ENCODE measurements at places on chromosomes 6 and 20.

GRCh38 chr20:10521836-10522235 is 86.7 kb downstream of the SLX4IP start:
- no peak for DNase-seq

DNA sequence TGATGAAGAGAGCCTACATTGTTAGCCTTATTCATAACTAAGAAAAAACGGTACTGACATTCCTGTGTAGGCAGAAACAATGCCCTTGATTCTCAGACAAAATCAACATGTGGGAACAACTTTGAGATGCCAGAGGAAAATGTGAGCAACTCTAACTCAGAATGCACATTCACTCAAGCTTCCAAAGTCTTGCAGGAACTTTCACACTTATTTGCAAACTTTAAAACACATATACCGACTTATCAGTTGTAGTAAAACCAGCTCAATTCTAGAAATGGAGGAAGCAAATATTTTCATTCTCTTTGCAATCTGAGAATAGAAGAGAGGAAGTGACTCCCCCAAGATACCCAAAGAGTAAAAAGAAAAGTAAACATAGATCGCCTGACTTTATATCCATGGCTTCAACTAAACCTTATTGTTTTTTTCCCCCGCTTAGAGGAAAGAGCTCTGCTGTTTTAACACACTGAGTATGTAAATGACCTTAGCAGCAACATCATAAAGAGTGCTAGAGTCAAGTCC is 117.6 kb downstream of the EPB41L2 start:
- no peak for DNase-seq

GRCh38 chr6:136840276-136841001 is 18.0 kb downstream of the PEX7 start:
- DNase-seq: no peak

DNA sequence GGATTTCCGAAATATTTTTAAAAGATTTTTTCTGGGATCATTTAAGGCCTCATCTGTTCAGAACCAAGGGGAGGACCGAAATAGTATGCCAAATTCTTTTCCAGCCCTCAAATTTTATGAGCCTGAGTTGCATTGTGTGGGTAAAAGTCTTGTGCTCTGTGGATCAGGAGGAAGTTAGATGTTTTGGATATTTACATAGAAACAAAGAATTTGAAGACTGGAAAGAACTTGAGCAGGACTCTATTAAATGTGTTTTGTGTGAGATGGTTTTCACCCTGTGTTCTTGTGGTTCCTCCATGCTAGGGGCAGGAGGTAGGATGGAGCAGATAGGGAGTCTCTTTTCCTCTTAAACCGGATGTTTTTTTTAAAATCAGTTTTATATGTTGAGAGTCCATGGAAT is 329.1 kb downstream of the LAMA2 start:
- DNase-seq: no peak

DNA sequence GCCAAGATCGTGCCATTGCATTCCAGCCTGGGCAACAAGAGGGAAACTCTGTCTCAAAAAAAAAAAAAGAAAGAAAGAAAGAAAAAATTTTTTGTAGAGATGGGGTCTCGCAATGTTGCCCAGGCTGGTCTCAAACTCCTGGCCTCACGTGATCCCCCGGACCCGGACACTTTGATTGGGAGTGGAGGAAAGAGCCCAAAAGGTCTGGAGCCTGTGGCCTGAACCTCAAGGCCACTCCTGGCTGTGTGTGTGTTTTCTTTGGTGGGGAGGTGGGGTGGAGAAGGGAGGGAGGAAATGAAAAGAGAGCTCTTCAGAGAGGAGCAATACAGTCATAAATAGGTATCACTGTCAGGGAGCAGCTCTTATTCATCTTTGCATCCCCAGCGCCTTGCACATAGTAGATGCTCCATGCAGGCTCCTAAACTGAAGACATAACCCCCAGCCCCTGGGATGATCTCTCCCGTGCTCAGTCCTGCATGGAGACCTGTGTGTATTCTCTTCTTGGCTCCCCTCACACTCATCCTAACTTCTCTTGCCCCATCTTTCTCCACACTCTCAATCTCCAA is 75.7 kb downstream of the FGD2 start:
- no peak for DNase-seq
